Stimulated activated CD8-positive, alpha-beta memory T cell treated with anti-CD3 and anti-CD28 coated beads, Interleukin-12 subunit alpha, Interleukin-12 subunit beta, amount 100 ng/mL, for 4 hours (primary cell): ENCODE measurements at places on chromosomes 13 and 19.
A peak's percentile ranks its signal among the peaks of the same experiment; 100 is the strongest.

DNA sequence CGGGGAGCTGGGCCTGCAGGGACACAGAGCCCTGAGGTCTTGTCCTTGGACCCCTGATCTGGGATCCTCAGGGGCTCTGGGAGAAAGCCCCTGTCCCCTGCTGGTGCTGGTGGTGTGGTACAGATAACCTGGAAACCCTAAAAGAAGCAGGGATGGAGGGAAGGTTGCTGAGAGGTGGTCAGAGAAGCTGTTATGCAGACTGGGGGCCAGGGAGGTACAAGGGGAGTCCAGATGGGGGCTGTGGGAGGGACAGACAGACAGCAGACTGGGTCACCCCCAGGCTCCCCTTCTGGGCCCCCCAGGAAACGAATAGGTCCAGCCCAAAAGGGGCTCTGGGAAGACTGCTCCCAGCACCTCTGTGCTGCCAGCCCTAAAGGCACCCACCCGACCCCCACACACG, 34.7 kb upstream of the PEPD start:
- no peak for DNase-seq

DNA sequence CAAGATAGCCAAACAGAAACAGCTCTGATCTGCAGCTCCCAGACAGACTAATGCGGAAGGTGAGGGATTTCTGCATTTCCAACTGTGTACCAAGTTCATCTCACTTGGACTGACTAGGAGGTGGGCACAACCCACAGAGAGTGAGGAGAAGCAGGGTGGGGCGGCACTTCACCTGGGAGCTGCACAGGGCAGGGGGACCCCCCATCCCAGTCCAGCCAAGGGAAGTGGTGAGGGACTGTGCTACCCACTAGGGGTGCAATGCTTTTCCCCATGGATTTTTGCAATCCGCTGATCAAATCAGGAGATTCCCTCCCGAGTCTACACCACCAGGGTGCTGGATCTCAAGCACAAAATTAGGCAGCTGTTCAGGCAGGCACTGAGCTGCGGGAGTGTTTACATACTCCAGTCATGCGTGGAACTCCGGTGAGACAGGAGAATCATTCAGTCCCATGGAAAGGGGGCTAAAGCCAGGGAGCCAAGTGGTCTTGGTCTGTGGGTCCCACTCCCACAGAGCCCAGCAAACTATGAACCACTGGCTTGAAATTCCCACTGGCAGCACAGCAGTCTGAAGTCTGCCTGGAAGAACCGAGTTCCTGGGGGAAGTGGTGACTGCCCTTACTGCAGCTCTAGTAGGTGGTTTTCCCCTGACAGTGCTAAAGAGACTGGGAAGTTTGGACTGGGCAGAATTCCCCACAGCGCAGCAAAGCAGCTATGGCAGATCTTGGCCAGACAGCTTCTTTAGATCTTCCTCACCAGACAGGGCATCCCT, 85.1 kb upstream of the UFM1 start:
- no peak for DNase-seq

GRCh38 chr19:38263689-38264485, 486 bp upstream of the SPINT2 start:
- DNase-seq = peak; percentile 61

GRCh38 chr19:32363632-32364031, 18.2 kb downstream of the ZNF507 start:
- no peak for DNase-seq
